IPS-NIHi11 (cell line): ENCODE measurements at places on chromosomes 11 and 22.

GRCh38 chr11:8235925-8236324 is 27.8 kb downstream of the LMO1 start:
- no peak for DNase-seq

- DNase-seq = peak; percentile 66
Measured at GRCh38 chr11:119797123-119797611, 68.2 kb upstream of the NECTIN1 start.

- DNase-seq = no peak
Measured at GRCh38 chr11:12149672-12150225, 39.4 kb downstream of the MICAL2 start.

- DNase-seq = peak; percentile 98
Measured at GRCh38 chr22:50544078-50544745, 1.5 kb upstream of the KLHDC7B start.

DNA sequence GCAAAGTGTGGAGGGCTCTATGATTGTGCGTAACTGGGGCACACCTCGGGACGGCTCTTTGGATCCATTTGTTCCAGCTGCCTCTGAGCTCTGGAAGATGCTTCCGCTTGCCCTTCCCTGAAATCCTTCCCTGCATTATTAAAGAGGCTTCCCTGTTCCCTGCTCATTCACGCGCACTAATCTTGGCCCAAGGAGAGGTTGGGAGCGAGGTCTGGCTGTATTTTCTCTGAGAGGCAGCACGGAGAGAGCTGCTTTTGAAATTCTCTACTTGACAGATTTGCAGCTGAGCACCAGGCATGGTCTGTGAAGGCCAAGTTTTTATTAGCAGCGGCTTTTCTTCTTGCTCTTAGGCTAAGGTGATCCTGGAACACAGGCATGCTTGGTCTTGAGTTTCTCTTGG is 94.8 kb upstream of the NTM start:
- no peak for DNase-seq

DNA sequence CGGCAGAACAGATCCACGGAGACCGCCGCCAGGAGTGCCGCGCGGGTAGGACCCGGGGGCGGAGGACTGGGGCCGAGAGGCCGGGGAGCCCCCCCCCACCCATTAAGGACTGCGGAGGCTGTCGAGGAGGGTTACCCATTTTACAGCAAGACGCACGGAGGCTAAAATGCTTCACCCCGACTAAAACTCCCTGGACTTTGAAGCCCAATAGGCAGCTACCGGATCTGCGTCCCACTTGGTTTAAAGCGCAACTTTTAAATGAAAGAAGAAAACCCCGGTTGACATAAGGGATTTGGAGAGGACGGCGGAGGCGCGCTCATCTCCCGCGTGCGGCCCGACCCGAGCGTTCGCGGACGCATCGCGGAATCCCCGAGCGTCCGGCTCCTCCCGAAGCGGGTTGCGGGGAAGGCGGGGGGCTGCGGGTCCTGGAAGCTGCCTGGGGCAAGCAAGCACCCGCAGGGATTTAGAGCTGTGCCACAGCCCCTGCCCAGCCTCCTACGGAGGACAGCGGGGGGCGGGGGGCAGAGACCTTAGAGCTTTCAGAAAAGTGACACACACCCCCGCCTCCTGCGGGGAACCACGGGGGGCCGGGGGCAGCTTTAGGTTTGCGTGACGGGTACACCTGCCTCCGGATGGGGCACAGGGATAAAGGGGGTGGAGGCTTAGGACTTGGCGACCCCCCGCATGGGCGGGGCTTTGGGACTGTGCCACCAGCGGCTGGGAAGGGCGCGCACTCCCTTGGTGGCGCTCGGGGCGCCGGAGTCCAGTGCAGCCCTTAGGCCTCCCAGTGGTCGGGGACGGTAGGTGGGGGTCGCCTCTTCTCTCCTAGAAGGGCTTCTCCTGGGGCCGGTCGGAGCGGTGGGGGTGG is 760 bp upstream of the CELSR1 start:
- peak; percentile 63 for DNase-seq

DNA sequence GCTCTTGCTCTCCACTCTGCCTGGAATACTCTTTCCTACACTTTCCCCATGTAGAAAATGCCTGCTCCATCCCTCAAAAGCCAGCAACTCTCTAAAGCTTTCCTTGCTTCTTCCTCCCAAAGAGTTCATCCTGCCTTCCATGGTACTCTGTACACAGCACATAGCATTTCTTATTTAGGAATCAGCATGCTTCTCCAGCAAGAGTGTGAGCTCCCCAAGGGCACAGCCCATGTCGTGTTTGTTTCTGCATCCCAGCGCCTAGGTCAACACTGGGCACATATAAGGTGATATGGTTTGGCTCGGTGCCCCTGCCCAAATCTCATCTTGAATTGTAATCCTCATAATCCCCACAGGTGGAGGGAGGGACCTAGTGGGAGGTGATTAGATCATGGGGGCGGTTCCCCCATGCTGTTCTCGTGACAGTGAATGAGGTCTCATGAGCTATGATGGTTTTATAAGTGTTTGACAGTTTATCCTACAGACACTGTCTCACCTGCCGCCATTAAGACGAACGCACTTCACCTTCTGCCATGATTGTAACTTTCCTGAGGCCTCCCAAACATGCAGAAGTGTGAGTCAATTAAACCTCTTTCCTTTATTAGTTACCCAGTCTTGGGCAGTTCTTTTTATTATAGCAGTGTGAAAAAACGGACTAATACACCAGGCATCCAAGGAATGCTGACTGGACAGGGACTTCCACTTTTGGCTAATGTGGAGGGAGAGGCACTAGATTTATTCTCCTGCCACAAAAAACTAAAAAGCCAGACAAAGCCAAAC is 8.2 kb downstream of the VPS37C start:
- DNase-seq = no peak

GRCh38 chr11:117998664-117999353 is 12.6 kb downstream of the IL10RA start:
- DNase-seq = no peak

DNA sequence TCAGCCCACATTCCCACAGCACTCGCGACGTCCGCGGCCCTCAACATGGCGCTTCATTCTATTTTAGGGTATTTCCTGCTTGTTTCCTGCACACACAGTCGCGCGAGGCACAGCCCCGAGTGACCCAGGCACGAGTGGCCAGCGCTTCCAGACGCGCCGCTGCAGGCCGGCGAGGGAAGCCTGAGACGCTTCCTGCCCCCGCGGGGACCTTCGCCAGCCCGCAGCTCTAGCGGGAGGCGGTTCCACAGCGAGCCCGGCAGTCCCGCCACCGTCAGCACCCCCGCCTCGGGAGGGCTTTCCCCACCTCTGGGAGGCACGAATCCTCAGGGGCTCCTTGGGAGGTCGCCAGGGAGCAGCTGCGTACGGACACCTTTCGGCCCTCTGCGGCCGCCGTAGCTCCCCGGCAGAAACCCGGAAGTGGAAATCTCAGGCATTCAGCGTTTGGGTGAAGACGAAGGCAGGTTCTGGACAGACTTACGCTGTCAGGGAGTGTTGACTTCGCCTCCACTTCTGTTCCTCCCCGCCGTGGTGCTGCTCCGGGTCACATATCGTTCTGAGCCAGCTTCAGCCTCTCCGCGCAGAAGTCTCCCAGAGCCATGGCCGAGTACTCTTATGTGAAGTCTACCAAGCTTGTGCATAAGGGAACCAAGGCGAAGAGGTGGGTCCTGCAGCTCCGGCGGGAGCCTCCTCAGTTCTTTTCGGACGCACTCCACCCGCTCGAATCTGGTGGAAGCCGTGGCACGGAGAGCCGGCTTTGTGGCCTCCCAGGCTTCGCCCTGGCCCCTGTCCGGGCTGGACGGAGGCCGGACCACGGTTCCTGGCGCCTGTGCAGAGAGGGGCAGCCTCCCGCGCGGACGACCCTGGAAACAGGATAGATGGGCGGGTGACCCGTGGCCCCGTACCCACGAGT is 2925.9 kb upstream of the OR11H1 start:
- DNase-seq = peak; percentile 17

- DNase-seq = no peak
Measured at GRCh38 chr11:73334384-73335203, 26.5 kb downstream of the ARHGEF17 start.

GRCh38 chr22:20618488-20618887 is 111.1 kb downstream of the MED15 start:
- DNase-seq = no peak

- DNase-seq = no peak
Measured at GRCh38 chr22:20983081-20983771, 1.1 kb downstream of the LZTR1 start.

- DNase-seq = no peak
Measured at GRCh38 chr11:93256623-93257022, 58.8 kb upstream of the SLC36A4 start.

DNA sequence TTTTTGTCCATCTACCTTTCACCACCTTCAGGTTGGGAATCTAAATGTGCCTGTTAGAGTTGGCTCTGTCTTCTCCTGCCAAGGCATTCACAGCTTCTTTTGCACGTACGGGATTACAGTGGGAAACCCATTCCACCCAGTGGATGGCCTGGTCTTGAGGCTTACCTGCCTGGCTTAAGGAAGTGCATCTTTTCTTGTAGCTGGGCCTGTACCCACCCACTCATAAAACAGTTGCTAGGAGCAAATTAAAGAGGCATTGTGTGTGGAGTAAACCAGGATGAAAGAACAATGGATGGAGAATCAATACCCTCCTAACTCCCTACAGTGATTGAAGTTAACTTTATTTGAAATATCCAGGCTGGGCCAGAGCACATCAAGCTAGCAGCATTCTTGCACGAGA is 71.6 kb downstream of the TEAD1 start:
- DNase-seq = no peak

GRCh38 chr11:67314218-67314617 is 10.9 kb downstream of the SSH3 start:
- DNase-seq = no peak

DNA sequence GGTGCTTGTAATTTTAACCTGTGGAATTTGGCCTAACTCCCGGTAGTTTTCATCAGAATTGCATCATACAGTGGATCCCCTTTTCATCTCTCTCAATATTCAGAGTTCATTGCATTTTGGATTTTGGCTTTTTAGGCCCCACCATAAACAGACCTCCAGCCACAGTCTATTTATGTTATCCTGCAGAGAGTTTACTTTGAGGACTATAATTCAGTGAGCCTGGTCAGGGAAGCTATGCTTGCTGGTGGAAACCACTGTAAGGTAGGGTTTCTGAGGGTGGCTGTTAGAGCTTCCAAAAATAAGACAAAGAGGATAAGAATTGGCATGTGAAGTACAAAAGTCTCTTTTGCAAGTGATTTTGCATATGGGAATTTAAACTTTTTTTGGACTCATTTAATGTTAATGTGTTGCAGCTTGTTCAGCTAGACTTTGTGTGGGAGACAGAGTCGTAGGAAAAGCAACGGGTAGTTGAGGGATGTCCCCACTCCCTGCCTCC is 34.8 kb upstream of the DDI1 start:
- no peak for DNase-seq

- no peak for DNase-seq
Measured at GRCh38 chr11:132453406-132453805, 1078.9 kb downstream of the OPCML start.

DNA sequence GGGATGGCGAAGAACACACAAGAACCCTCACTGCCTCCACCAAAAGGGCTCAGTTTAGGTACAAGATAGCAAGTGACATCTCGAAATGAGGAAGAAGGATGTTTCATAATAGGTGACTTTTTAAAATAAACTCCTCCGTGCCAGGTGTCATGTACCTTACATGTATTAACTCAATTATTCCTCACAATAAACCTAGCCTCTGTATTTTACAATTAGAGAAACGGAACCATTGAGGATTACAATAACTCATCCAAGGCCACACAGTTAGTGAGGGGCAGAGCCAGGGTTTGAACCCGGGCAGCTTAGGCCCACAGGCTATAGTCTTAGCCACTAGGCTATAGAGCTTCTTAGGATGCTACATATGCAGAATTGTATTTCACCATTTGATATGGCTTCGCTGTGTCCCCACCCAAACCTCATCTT is 965 bp upstream of the PAMR1 start:
- DNase-seq = no peak

DNA sequence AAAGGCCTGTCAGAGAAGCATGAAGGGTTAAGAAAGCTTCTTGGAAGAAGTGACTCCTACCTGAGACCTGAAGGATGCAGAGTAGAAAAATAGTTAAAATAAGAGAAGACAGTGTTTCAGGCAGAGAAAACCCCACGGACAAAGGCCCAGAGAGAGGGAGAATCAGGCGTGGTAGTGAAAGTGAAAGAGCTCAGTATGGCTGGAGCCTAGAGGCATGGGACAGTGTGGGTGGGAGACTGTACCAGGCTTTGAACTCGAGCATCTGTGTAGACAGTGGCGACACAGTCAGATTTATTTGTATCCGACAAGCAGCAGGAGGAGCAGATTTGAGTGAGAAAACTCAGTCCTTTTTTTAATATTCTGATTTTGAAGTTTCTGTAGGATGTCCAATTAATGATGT is 360.0 kb downstream of the OPCML start:
- no peak for DNase-seq

DNA sequence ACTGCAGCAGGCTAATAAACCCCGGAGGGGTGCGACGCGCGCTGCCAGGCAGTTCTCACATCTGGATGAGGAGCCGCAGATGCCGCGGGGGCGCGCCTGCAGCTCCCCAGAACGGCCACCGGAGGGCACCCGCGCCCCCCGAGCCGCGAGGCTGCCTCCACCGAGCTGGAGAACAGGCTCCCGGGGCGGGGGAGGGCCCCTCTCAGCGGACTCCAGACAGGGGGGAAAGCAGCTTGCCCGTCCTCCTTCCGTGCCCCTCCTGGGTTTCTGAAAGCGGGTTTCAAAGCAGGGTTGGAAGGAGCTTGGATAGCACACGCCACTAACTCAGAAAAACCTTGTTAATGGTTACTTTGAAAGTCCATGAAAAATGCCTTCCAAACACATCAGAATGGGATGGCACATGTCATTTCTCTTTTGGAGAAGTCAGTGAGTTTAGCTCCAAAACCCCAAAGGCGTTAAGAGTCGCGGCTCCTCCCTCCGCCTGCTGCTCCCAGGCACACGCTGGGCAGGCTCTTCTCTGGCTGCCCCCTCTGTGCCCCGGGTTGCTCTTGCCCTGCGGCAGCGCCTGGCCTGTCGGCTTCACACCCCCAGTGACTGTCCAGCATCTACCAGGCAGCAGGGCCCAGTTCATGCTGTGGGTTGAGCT is 317.8 kb downstream of the NTM start:
- DNase-seq = peak; percentile 97

GRCh38 chr22:33557836-33558235 is 362.4 kb downstream of the LARGE1 start:
- no peak for DNase-seq

- DNase-seq = no peak
Measured at GRCh38 chr11:5277807-5278382, 8.2 kb upstream of the HBE1 start.

DNA sequence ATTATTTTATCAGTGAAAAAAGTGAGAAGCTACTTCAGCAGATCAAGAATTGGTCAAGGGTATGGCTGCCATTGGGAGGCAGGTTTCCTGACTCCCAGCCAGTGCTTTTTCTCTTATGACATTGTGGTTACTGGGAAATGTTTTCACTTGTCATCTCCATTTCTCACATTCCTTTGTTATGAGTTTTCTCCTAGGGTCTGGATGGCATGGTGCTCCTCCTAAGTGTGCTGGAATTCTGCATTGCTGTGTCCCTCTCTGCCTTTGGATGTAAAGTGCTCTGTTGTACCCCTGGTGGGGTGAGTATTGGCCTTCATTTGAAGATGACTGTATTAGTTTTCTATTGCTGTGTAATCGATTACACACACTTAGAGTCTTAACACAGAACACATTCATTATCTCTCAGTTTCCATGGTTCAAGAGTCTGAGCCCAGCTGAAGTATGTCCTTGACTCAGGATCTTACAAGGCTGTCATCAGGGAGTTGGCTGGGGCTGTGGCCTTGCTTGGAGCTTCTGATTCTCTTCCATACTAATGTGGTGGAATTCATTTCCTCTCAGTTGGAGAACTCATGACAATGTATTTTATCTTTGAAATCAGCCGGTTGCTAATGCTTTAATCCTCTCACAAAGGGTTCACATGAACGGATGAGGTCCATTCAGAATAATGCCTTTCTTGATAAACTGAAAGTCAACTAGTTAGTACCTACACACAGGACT is 21.0 kb upstream of the MS4A6E start:
- DNase-seq = no peak
